ENCODE measurements at places on chromosomes 16 and 17.

DNA sequence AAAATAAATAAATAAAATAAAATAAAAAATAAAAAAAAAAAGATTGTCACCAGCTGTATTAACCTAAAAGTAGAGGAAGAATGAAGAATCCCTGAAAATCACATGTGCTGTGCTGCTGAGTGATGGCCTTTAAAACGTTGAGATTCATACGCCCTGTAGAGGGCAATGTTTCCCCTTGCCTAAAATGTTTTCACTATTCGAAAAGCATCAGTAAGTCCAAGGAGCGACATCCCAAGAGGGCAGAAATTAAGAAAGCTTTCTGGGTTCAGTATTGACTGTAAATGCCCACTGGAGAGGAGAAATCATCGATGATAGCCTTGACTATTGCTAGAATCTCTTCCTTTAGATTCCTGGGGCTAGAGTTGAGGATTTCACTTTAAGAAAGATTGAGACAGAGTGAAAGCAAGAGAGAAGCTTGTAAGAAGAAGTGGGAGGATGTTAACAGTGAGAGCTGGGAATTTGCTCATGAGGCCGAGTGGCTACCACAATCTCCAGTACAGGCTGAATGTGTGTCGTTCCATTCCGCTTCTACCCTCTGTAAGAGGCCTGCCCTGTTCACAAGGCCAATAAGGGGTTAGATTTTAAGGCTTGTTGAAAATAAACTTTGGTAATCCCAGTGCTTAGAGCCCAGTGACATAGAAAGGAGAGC is 170.8 kb upstream of the FAM20A start:
- no peak for DNase-seq

DNA sequence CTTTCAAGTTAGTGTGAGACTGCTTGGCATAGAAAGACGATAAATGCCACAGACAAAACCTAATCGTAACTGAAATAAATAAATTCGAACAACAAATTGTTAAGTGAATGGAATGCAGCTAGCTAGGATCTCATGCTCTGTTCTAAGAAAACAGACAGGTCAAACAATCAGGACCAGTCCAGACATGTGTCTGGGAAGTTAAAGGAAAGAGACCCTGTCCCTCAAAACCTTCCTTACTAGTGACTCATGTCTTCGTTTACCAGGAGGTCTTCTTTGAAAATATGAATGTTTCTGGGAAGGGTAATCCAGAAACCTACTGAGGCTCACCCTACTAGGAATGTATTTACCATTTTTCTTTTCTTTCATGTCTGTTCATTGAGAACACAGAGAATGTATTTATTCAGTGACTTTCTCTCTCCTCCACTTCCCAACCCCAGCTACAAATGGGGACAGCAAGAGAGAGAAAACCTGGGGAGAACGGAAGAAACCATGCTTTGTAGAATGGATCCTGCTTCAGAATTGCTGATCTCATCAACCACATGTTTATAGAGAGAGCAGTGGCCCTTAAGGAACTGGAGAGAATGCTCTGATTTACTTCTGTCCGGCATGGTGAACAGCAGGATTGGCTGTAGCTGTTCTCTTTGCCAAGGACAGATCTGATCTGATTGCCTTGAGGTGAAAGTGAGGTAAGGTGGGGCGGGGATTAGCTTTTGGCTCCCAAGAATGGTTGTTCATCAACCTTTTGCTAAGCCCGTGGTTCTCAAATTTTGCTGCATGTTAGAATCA is 39.4 kb upstream of the DHX8 start:
- DNase-seq: no peak

- no peak for DNase-seq
Observed at GRCh38 chr17:67601897-67602296, 115.8 kb upstream of the NOL11 start.

GRCh38 chr16:23048164-23048563 is 101.1 kb downstream of the USP31 start:
- DNase-seq: no peak

DNA sequence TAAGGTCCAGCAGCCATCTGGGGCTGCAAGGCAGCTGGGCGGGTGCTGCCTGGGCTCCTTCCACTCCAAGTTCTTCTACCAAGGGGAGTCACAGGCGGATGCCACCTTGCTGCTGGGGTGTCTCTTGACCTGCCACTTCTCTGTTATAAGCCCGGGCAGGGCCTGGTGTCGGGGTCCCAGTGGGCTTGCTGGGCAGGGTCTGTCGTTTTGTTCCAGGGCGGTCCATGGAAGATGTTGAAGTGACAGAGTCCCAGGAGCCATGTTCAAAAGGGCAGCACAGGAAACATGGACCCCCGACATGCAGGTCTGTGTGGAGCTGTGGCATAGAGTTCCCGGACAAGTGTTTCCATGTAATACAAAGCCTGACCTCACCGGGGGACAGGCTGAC is 91.1 kb downstream of the TNFRSF13B start:
- no peak for DNase-seq

DNA sequence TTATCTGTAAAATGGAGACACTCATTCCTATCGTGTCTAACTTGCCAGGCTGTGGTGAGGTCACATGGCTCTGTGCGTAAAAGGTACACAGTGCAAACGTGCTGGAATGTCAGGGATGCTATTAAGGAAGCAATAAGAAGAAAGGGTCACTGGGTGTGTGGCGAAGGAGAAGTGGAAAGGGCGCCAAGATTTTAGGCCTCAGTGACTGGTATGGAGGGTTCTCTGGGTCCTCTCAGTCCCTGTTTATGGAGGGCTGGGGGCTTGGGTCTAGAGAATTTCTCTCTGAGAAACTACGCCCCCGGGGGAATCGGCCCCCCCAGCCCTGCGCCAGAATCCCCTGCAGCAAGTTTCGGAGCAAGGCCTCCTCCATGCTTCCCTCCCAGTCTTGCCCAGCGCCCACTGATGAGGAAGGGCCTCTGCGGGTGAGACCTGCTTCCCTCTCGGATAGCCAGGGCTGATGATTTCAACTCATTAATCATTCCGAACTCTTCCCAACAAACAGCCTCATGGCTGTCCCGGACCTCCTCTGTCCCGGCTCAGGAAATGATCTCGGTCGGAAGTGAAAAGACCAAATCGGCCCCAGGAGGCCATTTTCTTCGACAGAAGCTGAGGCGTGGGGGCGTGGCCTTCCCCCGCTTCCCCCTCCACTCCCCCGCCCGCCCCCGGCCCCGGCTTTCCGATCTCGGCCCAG is 1.2 kb upstream of the HEXIM1 start:
- DNase-seq: peak; percentile 93

GRCh38 chr17:65586899-65587298 is 25.5 kb upstream of the AXIN2 start:
- DNase-seq: no peak

GRCh38 chr16:87531418-87531817 is 38.6 kb upstream of the ZCCHC14 start:
- no peak for DNase-seq

DNA sequence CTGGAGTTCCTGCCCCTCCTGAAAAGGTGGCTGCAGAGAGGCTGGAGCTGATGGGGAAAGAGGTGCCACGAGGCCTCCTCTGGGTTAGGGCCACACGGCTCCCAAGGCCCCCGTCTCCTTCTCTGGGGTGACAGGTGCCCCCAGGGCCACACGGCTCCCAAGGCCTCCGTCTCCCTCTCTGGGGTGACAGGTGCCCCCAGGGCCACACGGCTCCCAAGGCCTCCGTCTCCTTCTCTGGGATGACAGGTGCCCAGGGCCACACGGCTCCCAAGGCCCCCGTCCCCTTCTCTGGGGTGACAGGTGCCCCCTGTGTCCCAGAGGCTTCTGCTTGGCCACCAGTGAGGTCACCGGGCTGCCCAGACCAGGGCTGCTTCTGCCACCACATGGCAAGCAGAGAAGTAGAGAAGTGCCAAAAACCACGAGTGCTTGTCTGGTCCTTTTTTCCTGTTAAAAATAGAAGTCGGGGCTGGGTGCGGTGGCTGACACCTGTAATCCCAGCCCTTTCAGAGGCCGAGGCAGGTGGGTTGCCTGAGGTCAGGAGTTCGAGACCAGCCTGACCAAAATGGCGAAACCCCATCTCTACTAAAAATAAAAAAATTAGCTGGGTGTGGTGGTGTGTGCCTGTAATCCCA is 4.1 kb downstream of the CAPN15 start:
- no peak for DNase-seq

DNA sequence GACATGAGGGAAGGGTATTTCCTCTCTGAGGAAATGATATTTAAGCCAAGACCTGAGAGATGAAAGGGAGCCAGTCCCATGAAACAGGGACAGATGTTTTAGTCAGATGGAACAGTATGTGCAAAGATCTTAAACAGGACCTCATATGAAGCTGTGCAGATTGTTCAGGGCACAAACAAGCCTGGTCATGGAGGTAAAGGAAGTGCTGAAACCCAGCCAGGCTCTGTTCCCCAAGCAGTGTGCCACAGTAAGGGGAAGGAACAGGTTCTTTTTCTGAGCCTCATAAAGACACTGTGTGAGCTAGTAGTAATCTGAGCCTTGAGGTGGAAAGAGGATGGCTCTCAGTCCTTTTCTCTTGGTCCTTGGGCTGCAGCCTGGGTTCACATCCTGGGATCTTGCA is 159.9 kb downstream of the ANKFN1 start:
- no peak for DNase-seq

- DNase-seq: no peak
Observed at GRCh38 chr16:53084746-53085334, 30.0 kb downstream of the CHD9 start.

DNA sequence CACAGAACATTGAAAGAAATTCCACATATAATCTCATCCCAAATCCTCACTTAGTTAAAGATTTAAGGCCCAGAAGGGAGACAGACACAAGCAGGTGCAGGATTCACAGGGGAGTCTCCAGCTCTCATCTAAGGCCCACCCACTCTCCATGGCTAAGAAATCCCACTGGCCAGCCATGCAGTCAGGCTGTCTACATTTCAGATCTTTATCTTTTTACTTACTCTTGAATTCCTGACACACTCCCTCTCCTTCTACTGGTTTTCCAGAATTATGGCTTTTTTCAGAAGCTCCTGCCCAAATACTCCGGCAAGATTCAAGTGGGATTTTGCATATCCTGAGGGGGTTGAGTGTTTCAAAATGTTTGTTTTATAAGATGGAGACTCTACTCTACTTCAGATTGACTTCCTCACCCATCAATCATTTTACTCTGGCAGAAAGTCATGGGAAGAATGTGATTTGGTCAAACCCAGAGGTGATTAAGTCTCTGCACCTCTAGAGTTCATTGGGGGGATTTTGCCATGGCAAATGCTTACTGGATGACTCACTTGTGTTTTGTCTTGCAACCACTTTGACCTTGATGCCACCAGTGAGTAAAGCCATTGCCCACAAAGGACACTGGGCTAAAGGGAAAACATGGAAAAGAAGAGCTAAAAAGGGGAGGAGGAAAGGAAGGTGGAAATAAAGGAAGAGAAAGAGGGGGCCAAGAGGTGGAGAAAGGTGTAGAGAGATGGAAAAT is 688.8 kb upstream of the SALL1 start:
- DNase-seq: no peak

GRCh38 chr17:45824901-45825492 is 19.7 kb upstream of the SPPL2C start:
- no peak for DNase-seq

DNA sequence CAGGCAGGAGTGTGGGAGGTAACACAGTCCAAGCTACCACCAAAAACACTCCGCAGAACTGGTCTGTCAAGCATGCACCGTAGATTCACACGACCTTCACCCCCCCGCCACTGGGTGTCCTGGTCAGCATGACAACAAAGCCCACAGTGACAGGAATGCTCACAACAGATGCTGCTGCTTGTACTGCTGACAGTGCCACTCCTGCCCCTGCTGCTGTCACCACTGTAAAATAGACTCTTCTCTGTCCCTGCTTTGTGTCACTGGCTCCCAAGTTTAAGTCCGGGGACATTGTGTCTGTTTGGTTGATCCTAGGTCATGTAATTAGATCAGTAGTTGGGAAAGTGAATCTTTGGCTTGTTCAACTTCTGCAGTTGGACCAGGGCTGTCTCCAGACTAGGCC is 7.0 kb upstream of the ODF4 start:
- DNase-seq: no peak

GRCh38 chr16:71255721-71256120 is 25.2 kb upstream of the HYDIN start:
- DNase-seq: no peak

GRCh38 chr16:55341681-55342080 is 17.7 kb downstream of the IRX6 start:
- DNase-seq: no peak

DNA sequence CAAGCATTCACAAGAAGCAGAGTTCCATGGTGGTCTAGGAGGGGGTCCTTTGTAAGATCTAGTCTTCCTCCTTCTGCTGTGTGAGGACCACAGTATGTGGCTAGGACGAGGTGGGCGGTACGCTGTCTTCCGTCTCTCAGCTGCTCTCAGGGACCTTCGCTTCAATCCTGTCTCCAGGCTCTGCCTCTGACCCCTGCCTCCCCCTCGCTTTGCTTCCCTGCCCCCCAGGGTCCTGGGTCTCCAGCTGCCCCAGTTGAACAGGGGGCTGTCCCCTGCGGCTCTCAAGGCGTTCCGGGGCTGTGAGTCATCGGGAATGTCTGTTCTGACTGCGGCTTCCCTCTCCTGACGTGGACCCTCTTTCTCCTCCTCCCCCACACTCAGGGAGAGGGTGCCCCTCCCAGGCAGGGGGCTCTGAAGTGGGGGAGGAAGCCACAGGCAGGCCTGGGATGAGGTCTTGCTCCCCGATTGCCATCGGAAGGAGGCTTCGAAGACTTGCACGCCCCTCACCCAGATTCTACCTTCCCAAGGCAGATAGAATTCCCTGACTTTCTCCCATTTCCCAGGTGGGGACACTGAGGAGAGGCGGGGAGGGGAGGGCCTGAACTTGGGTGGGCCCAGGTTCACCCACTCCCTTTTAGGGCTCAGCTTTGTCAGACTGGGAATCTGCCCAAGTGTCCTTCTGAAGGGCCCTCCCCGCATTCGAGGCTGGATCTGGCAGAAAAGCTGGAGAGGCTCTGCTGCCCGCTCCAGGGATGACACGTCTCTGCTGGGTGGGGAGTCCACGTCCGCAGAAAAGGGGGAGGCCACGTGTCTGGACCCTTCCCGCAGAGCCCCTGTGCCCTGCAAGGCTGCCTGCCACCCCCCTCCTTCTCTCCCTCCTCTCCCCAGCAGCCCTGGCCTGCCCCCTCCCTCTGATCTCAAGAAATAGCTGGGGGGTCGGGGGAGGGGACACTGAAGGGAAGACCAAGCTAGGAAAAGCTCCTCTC is 9.1 kb upstream of the COL1A1 start:
- no peak for DNase-seq

- no peak for DNase-seq
Observed at GRCh38 chr17:82000803-82001570, 21.7 kb downstream of the CENPX start.

DNA sequence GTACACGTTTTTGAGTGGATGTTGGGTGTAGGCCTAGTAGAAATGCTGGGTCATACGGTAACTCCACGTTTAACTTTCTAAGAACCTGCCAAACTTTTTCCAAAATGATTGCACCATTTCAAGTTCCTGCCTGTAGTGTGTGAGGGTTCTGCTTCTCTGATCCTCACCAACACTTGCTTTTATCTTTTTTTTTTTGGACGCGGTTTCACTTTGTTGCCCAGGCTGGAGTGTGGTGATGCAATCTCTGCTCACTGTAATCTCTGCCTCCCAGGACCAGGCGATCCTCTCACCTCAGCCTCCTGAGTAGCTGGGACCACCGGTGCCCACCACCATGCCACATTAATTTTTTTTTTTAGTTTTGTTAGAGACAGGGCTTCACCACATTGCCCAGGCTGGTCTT is 23.5 kb downstream of the ZNF750 start:
- DNase-seq: no peak
